Activated CD4-positive, alpha-beta T cell treated with anti-CD3 and anti-CD28 coated beads, Interleukin-2, amount 50 U/mL, for 24 hours (primary cell): ENCODE measurements at places on chromosomes 16 and 17.

DNA sequence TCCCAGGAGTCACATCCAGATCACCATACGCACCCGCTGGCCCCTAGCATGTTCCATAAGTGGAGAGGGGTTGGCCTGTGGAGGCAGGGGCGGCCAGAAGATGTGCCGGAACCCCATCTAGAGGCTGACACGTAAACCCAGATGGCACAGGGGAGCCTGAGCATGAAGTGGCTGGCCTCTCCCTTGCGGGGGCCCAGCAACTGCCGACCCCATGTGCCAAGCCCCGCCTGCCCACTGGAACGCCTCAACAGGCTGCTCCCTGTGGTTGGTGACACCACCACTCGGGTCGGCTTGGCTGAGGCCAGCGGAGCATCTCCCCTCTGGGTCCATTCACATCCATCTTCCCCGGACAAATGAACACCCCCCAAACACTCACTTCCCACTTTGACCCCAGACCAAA, 9.5 kb downstream of the BCAR1 start:
- no peak for DNase-seq

GRCh38 chr16:79543219-79543618, 57.3 kb downstream of the MAF start:
- no peak for DNase-seq

- no peak for DNase-seq
Measured at GRCh38 chr16:66364117-66364958, 2.2 kb upstream of the CDH5 start.

DNA sequence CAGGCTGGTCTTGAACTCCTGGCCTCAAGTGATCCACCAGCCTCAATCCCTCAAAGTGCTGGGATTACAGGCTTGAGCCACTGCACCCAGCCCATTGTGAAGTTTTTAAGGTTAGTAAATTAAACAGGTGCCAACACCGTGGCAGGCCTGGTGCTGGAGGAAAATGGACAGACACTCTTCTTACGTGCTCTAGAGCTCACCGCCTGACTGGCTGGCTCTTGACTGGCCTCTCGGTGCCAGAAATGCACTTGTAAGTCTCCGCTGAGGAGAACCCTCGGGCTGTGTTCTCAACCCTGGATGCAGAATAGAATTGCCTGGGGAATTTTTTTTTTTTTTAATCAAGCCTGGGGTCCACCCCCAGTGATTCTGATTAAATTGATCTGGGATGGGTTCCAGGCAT, 10.3 kb upstream of the HAS3 start:
- DNase-seq = no peak

DNA sequence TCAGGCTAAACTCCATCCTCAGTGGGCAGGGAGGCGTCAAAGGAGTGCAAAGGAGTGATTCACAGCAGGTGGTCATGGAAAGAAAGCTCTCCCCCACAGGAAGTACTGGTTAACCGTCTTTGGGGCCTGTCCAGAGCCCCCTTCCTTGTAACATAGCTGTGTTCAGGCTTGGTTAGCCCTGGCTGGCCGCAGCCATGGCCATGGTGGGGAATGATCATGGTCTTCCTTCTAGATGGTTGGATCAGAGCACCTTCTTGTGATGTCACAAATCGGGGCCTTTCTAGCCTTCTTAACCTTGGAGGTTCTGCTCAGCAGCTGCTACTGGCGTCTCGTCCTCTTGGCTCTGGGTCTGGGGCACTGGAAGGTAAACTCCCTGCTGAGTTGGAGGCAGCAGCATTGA, 15.8 kb downstream of the NKD1 start:
- no peak for DNase-seq

GRCh38 chr16:86558355-86559193, 3.5 kb upstream of the MTHFSD start:
- no peak for DNase-seq

DNA sequence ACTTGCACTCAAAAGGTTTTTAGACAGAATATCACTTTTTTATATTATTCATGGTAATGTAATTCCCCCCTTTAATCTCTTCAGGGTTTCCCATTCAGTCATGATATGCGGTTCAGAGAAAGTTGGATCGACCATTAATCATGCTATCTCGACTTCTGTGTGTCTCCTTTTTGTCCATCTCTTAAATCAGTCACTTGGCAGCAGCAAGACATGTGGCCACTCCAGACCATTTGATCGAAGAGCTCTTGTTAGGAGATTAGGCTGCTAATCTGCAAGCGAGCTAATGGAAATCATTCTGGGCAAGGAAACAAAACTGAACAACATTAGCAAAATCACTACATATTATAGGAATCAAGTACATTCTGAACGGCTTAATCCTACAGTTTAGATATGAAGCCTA, 449.9 kb downstream of the WWOX start:
- DNase-seq = no peak

GRCh38 chr16:51898872-51899271, 648.1 kb downstream of the TOX3 start:
- DNase-seq = no peak

GRCh38 chr16:1108299-1109252, 12.5 kb upstream of the C1QTNF8 start:
- DNase-seq = no peak

DNA sequence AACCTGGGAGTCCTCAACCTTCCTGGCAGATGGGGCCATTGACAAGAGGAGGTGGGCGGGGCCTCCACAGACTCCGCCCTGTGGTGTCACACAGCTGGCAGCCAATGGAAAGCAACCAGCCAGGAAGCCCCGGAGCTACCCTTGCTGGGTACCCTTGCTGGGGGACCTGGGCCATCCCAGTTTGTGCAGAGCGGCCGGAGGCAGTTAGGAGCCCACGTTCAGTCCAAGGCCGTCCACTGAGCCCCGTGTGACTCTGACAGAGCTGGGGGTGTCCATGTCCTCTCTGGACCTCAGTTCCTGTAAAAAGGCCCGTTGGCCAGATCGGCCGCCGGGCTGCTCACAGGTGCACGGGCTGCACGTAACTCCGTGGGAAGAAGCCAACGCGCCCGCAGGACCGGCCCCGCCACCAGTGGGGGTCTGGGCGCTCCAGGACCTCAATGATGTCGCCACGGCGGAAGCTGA, 17.1 kb upstream of the FAM83G start:
- DNase-seq = peak; percentile 37

- no peak for DNase-seq
Measured at GRCh38 chr17:44850612-44851011, 2.9 kb downstream of the HIGD1B start.

GRCh38 chr16:57687363-57687929, 7.2 kb upstream of the DRC7 start:
- no peak for DNase-seq

DNA sequence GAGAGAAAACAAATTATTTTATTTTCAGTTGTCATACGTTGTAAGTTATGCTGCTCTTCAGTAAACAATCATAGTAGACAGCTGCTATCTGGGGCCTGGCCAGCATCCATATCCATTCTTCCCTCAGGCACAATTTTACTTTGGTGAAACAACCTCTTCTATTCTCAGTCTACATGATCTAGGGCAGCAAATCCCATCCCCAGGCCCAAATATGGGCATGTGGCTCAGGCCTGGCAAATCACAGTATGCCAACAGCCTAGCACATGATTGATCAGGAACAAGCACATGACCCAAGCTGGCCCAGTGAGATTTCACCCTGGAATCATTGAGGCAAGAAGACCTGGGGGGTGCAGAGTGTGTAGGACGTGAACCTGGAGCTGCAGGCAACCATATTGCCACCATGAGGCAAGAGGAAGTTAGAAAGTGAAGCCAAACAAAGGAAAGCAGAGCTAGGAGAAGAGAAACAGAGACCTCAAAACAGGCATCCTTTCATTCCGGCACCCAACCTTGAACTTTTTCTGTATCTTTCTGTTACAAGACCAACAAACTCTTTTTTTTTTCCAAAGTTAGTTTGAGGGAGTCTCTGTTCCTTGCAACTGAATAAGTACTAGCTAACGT, 10.3 kb upstream of the ABCC12 start:
- DNase-seq = no peak

- peak; percentile 17 for DNase-seq
Measured at GRCh38 chr16:1125471-1125870, 27.4 kb upstream of the CACNA1H start.

DNA sequence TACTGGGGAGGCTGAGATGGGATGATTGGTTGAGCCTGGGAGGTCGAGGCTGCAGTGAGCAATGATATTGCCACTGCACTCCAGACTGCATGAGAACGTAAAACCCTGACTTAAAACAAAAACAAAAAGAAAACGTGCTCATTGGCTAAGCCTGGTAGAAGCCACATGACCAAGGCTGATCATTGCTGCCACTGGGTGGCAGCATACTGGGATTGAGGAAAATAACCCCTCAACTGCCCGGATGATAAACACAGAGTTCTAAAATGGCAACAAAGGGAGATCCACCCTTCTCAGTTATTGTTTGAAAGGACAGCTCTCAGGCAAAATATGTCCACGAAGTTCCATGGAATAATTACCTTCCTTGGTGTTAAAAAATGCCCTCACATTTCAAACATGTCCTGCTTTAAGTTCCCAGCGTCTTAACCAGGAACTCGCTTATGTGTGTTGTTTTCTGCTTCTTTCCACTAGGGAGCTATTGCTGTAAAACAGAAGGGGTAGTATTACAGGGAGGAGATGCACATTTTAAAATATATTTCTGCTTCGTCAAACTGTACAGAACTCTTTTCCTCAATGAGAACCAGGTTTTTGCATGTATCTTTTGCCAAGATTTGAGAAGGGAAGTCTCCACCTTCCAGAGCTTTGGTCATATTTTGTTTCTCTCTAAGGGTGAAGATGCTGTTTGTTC, 675.3 kb downstream of the MAF start:
- no peak for DNase-seq

- DNase-seq = no peak
Measured at GRCh38 chr16:8798535-8799157, 1.0 kb downstream of the PMM2 start.

GRCh38 chr16:72769876-72770275, 278.1 kb downstream of the ZFHX3 start:
- DNase-seq = no peak

DNA sequence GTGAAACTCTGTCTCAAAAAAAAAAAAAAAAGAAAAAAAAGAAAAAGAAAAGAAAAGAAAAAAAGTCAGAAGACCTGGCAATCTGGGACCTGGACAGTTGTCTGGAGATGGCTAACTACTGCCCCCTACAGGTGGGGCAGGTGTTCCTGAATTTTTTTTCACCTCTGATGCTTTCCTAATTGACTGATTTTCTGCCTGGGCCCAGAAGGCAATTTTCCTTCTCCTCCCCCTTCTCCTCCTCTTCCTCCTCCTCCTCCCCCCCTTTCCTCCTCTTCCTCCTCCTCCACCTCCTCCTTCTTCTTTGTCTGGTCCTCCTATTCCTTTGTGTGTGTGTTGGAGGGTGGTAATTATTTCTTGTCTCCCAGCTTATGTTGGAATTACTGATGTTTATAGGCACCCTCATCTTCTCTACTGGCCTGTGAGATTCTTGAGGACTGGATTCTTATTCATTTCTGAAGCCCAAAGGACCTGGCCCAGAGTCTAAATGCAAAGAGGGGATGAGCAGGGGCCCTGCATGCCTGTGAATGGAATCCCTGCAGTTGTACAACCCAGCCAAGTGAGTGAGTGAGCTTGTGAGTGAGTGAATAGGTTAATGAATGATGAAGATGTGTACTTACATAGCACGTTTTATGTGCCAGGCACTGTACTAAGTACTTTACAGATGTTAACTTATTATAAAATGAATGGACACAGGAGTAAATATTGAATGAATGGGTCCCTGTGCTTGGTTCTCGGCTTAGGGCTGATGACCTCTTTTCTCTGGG, 26.9 kb downstream of the IRX5 start:
- DNase-seq = no peak

DNA sequence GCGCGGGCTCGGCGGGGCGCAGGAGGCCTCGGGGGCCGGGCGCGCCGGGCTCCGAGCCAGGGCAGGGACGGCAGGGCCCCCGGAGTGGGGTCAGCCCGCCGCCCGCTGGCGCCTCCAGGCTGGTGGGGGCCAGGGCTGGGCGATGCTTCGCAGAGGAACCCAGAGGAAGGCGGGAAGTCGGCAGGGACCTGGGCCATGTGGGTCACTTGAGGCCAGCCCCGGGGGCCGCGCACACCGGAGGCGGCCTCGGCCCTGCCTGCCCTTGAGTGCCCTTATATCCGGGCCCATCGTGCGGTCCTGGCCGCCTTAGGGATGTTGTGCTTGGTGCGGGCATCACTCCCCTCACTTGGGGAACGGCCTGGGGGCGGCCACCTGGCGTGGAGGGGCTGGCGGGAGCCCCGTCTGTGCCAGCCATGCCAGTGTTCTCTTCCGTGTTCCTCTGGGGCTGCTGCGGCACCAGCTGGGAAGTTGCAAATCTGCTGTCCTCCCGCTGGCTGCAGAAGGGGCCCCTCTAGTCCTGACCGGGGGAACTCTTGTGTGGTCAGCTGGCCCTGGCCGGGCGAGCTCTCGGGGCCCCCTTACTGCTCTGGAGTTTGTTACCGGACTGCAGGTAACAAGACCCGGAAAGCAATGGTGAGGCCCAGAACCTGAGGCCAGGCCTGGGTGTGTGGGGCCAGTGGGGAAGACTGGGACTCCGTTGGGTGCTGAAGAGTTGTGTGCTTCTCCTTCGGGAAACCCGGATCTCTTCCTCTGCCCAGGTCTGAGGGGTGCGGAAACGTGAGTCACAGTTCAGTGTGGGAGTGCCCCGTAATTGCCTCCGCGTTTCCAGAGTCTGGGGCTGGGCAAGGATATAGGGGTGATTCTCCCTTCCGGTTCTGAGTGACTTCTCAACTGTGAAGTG, 849 bp downstream of the CAPN15 start:
- peak; percentile 15 for DNase-seq

DNA sequence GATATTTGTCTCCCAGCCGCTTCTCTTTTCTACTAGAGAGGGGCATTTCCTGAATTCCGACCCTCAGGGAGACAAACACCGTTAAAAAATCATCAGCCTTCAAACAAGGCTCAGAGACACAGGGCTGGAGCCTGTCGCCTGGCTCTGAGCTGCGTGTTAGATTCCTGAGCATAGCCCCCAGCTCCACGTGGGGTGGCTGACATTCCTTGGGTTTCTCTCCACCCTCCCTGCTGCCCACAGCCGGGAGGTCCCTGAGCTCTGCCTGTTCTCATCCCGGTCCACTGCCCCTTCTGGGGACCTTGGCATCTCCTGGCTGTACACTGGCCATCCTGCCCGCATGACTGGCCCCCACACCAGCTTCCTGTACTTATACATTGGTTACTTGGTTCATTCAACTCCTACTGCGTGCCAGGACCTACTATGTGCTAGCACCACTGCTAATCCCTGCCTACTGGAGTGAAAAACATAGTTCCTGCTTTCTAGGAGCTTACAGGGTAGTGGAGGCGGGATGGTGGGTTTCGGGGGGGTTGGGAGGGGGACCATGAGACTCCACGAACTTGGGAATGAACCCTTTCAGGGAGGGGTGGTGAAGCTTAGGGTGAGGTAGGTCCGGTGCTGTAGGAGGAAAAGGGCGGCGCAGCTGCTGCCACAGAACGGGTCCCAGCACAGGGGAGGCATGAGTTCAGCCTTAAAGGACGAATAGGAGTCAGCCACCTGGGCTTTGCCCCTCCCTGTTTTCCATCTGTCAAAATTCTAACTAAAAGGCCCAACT, 52.1 kb upstream of the TMEM132E start:
- DNase-seq = no peak
